ELR (cell line): ENCODE measurements at places on chromosomes 2 and 18.

GRCh38 chr2:101123795-101124471 lies 27.2 kb downstream of the TBC1D8 start:
- peak; percentile 82 for DNase-seq

DNA sequence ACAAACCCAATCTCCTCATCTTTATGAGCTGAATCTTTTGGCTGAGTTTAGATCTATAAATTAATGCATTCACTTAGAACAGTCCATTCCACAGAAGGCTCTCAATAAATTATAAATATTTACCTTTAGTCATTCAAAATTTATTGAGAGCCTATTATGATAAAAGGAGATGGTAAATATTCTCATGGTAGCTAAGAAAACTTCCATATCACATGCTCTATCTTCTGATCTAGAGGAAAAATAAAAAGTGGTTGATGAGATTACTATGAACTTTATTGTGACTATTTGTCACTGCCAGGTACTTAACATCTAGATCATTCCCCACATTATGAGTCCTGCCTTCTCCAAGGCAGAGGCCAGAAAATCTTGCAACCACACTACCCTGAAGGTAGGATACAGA lies 62.4 kb downstream of the L3MBTL4 start:
- no peak for DNase-seq

DNA sequence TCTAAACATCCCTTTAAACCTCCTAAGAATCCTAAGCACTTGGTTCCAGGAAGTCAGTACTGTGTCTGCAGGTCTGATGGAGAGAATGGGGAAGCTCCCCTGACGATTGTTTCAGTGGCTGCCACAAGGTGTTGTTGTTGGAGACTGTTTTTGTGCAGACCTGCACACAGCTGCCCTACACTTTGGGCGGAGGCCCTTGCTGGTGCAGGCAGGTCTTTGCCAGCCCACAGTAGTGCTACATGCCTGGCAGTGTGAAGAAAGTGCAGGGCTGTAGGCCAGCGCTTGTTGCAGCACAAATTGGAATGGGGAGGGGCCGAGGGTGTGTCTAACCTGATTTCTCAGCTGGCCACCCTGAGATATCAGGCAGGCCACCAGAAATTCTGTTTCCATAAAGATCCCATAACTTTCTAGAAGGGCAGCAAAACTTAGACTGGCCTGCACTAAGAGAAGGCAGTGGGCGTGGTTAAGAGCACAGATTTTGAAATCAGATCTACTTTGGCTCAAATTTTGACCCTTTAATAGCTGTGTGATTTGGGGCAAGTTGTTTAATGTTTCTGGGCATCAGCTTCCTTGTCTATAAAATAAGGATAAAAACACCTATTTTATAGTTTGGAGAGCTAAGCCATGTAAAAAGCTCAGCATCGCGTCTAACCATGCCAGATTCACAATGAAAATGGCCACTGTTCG lies 83.7 kb upstream of the SLC1A4 start:
- no peak for DNase-seq

DNA sequence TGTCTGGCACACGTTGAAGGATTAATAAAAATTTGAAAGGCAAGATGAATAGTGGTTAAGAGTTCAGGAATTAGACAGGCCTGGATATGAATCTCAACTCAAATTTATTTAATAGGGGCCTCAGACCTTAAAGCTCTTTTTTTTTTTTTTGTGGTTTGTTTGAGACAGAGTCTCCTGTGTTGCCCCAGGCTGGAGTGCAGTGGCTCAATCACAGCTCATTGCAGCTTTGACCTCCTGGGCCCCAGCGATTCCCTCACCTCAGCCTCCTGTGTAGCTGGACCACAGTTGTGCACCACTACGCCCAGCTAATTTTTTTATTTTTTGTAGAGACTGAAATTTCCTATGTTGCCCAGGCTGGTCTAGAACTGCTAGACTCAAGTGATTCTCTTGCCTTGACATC lies 3.0 kb downstream of the ZRANB3 start:
- DNase-seq, result peak; percentile 27

DNA sequence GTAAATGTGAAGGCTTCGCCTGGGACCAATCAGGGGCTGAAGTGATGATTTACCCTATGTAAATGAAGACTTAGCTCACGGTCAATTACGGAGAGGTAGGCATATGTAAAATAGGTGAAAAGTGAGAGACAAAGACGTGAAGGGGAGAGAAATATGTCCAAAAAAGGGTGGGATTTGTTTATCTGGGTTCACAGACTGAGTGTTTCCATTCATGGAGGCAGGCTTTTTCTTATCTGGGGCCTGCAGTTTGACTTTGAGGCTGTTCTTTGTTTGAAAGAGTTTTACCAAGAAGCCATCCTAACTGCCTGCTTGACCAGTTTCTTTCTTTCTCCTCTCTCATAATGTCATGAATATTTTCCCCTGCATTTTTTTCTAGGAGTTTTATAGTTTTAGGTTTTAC lies 202.7 kb downstream of the NYAP2 start:
- DNase-seq, result no peak

DNA sequence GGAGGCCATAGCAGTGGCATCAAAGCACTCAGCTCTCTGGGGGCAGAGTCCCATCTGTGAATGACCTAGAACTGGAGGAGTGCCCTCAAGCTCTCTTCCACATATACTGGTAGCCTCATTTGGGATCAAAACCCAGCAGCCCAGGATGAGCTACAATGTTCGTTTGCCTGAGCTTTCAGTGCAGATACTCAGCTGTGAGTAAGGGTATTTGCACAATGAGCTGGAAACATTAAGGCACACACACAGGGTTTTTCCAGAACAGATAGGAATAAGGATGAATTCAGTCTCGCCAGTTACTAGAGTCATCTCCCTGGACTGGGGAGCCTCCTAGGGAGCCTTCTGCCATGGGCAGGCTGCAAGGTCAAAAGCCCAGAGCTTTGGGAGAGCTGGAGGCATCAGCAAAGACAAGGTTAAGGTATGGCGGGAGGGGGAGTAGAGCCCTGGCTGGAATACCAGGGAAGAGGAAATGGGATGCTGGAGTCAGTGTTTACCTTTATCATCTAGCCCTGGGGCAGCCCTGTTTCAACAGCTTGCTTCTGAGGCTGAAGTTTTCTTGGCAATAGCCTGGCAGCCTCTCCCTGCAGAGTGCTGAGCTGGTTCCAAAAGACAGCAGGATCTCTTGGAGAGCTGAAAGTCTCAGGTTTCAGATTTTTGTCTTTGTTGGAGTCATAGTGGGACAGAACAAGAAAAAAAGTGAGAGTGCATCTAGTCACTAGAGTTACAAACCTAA lies 187.7 kb downstream of the LOXHD1 start:
- DNase-seq, result no peak

DNA sequence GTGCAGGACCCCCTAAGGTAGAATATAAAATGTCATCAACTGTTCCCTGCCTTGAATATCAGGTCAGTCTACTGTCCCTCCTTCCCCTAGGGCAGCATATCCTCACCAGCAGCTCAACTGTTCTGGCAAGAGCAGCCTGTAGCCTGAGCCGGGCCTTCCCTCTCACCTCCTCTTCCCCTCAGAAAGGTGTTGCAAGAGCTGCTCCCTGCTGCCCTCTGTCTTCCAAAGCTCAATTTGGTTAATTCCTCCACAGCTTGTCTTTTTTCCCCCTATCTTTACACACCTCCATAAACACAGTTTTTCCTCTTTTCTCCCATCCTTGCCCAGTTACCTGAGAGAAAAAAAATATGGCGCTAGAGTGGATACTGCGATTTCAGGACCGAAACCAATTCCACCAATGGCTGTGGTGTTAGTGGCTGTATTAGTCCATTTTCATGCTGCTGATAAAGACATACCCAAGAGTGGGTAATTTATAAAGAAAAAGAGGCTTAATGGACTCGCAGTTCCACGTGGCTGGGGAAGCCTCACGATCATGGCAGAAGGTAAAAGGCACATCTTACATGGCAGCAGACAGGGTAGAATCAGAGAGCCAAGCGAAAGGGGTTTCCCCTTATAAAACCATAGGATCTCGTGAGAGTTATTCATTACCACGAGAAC lies 184.7 kb downstream of the MREG start:
- peak; percentile 79 for DNase-seq

GRCh38 chr2:223989206-223989855 lies 32.1 kb downstream of the MRPL44 start:
- DNase-seq, result no peak

GRCh38 chr18:48022021-48022420 lies 91.6 kb upstream of the SMAD2 start:
- no peak for DNase-seq

GRCh38 chr2:171136024-171136423 lies 24.7 kb downstream of the TLK1 start:
- DNase-seq, result no peak

DNA sequence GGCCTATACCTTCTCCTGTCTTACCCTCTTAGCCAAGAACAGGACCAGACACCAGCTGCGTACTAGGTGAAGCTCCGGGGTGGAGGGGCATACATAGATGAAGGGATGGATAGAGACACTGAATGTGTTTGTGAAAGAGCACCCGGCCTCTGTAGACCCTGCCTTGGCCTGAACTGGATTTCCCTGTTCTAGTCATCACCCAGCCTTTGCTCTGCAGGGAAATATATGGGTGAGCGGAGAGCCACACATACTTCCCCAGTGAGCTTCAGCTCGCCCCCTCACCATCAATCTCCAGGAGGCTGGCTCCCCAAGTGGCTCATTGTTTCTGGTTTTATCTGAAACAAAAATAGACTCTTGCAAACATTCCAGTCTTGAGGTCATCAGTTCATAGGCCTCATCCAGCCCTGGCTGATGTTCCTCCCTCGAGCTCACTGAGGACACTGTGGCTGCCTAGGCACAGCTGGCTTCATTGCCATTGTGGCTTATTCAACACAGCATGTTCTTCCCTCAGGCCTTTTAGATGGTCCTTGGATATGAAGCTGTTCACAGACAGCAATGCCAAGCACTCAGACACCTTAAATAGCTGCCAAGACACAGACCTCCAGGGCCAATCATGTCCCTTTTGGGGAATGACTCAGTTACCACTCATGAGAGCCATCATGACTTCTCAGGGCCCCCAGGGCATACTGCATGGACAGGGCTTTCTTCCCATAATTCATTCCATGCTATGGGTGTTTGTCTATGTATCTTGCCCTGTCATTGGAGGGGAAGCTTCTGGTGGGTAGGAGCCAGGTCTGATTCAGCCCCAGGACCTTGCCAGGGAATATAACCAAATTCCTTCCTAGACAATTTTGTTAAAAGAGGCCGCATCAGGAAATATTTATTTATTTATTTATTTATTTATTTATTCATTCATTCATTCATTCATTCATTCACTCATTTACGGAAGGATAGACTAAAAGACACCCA lies 82.4 kb downstream of the TTC32 start:
- DNase-seq, result peak; percentile 95

GRCh38 chr18:26089293-26090129 lies 902 bp downstream of the SS18 start:
- peak; percentile 63 for DNase-seq

DNA sequence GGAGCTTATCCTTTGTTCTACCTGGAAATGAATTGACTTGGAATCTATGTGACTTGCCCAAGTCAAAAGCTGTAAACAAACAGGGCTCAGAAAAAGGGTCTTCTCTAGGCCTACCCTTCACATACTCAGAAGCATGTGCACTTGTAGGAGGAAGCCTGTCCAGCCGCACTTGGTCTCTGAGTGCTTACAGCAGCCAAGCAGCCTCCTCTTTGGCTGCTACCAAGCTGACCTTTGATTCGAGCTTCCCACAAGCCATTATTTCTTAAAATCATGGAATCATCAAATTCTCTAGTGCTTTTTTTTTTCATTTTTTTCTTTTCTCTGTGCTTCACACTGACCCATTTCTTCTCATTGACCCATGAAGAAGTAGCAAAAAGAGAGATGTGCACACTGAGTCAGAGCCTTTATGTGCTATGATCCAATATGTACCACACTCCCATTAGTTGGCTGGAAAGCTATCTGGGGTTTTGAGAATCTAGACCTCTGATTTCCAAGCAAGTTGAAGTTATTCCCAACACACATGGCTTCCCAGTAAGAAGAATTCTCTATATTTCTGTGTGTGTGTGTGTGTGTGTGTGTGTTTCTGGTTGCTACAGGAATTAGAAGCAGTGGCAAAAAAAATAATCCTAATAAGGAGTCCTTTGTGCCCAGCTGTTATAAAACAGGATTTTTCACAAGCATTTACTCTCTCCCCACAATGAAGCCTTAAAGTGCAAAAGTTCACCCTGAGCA lies 550.3 kb upstream of the TNP1 start:
- no peak for DNase-seq

GRCh38 chr2:209673811-209674210 lies 97.8 kb upstream of the UNC80 start:
- no peak for DNase-seq

GRCh38 chr2:233968556-233968955 lies 51.4 kb downstream of the TRPM8 start:
- DNase-seq, result no peak

DNA sequence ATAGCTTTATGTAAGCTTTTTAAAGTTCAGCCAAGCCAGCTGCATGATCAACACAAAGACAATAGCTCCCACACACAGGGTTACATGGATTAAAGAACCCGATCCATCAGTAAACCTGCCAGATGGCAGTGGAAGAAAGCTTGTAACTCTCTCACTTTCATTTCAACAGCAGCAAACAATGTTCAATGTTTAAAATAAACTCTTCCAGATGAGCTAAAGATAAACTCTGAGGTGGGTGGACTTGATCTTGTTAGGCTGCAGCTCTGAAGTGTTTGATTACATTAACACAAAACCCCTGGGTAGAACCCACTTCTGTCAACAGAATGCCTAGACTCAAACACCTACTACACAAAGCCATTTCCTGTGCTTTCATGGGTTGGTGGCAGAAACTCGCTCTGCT lies 13.9 kb downstream of the RDH14 start:
- DNase-seq, result no peak

GRCh38 chr18:23142251-23142929 lies 7.1 kb downstream of the CABLES1 start:
- DNase-seq, result peak; percentile 41

GRCh38 chr2:129181433-129181832 lies 798.0 kb upstream of the RAB6C start:
- DNase-seq, result no peak

GRCh38 chr2:220394433-220394832 lies 767.0 kb downstream of the SLC4A3 start:
- peak; percentile 61 for DNase-seq

- DNase-seq, result peak; percentile 36
Observed at GRCh38 chr2:158079672-158080071, 22.0 kb upstream of the UPP2 start.

GRCh38 chr2:95760806-95761525 lies 169.2 kb downstream of the TRIM43 start:
- DNase-seq, result peak; percentile 88

DNA sequence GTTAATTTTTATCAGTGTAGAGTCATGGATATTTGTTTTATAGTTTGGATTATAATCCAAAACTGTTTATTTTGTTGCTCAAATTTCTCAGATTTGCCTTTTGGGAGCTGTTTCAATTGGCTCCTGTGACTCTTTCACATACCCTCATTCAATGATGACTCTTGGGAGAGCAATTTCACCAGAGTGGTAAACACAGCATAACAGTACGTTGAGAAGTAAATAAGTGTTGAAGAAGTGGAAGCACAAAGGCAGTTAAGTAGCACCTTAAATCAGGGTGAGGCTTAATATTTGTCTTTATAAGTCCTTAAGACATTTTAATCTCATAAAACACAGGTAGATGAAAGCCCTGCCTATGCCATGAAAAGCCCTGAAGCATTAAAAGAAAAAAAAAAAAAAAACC lies 17.1 kb upstream of the SLC39A10 start:
- DNase-seq, result no peak
